ENCODE measurements at places on chromosomes 4 and X. TPM values are rescaled to one million over a fixed set of nuclear protein-coding genes. Genes with fewer than 3 reads are reported as not detected.

The POU4F2 gene
- not detected for total RNA-seq

The SORBS2 gene
- total RNA-seq, result 422 TPM

The SERPINA7 gene
- not detected for total RNA-seq

The TLR1 gene
- 6.5 TPM for total RNA-seq

The TCP11X1 gene
- not detected for total RNA-seq

The ZFP92 gene
- total RNA-seq, result 1.8 TPM

The PGAM4 gene
- total RNA-seq, result not detected

The ANOS1 gene
- 39.2 TPM for total RNA-seq

The GJB1 gene
- total RNA-seq, result not detected

The MAGEA1 gene
- not detected for total RNA-seq

The GPR50 gene
- not detected for total RNA-seq

The PRKG2 gene
- total RNA-seq, result not detected

The ATP8A1 gene
- 274 TPM for total RNA-seq

The SOWAHD gene
- total RNA-seq, result not detected

The RBM47 gene
- 200 TPM for total RNA-seq

The ZCCHC18 gene
- not detected for total RNA-seq

The PSAPL1 gene
- not detected for total RNA-seq

The CNKSR2 gene
- 7.7 TPM for total RNA-seq

The IBSP gene
- not detected for total RNA-seq

The LRP2BP gene
- total RNA-seq, result 1.4 TPM

The HMX1 gene
- total RNA-seq, result not detected

The SLC16A2 gene
- total RNA-seq, result 24.0 TPM

The PNCK gene
- 0.83 TPM for total RNA-seq

The SPINK2 gene
- not detected for total RNA-seq

The AMBN gene
- not detected for total RNA-seq

The SPIN2A gene
- 1.5 TPM for total RNA-seq

The TLR6 gene
- 1.6 TPM for total RNA-seq

The GAGE12E gene
- total RNA-seq, result not detected

The CLIC2 gene
- total RNA-seq, result 55.8 TPM

The ENAM gene
- not detected for total RNA-seq

The PDCL2 gene
- total RNA-seq, result not detected

The MAGEB1 gene
- total RNA-seq, result not detected

The FRMPD4 gene
- total RNA-seq, result not detected

The HTN3 gene
- total RNA-seq, result not detected

The DIAPH2 gene
- 24.9 TPM for total RNA-seq

The CRMP1 gene
- total RNA-seq, result 0.63 TPM

The DMD gene
- 16.5 TPM for total RNA-seq

The STPG2 gene
- 2.3 TPM for total RNA-seq

The CXCR3 gene
- 0.42 TPM for total RNA-seq

The HSFX3 gene
- total RNA-seq, result not detected

The AR gene
- 12.4 TPM for total RNA-seq

The ADH1B gene
- total RNA-seq, result 259 TPM

The POLA1 gene
- 8.7 TPM for total RNA-seq

The ARR3 gene
- not detected for total RNA-seq

The FAM133A gene
- total RNA-seq, result 0.21 TPM

The CTAG1B gene
- not detected for total RNA-seq

The C4orf51 gene
- total RNA-seq, result not detected

The TBC1D8B gene
- 25.3 TPM for total RNA-seq

The ARMCX4 gene
- 18.4 TPM for total RNA-seq

The SFRP2 gene
- 23.3 TPM for total RNA-seq

The CABS1 gene
- not detected for total RNA-seq

The FAM53A gene
- total RNA-seq, result 22.1 TPM

The CRLF2 gene
- total RNA-seq, result not detected

The INPP4B gene
- 14.5 TPM for total RNA-seq

The SSR4 gene
- total RNA-seq, result 177 TPM
